IMR-90 (cell line): ENCODE measurements at places on chromosomes 3 and 15.

GRCh38 chr3:95277613-95278012 is 1214.8 kb downstream of the NSUN3 start:
- no peak for DNase-seq

DNA sequence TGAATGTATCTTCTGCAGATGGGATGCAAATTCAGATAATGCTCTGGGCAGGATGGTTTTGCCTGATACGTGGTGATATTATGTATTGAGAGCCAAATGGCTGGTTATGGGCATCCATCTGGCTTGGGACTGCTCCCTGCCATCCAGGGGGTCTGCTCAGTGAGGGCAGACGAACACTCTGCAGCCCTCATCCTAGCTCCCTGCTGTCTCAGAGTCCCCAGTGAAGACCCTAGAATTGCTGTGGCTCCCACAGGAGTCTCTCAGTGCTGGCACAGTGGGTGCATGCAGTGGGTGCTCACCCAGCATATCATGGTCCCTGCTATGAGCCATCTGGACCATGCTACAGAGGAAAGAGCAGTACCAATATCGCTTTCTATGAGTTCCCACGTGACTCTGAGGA is 10.3 kb downstream of the CX3CR1 start:
- DNase-seq: no peak

DNA sequence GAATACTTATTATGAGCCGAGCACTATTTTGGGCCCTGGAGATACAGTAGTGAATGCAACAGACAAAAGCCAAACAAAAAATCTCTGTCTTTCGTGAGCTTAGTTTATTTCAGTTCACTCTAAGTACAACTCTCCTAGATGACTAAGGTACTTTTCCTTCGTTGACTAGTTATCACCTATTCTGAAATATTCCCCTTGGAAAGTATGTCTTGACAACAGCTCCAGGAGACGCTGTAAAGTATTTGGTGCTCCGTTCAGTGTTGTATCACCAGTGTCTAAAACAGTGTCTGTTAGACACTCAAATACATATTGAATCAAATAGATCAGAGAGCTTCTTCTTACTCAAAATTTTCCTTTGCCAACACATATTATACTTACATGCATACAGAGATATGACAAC is 119.6 kb downstream of the TFDP2 start:
- DNase-seq: no peak

DNA sequence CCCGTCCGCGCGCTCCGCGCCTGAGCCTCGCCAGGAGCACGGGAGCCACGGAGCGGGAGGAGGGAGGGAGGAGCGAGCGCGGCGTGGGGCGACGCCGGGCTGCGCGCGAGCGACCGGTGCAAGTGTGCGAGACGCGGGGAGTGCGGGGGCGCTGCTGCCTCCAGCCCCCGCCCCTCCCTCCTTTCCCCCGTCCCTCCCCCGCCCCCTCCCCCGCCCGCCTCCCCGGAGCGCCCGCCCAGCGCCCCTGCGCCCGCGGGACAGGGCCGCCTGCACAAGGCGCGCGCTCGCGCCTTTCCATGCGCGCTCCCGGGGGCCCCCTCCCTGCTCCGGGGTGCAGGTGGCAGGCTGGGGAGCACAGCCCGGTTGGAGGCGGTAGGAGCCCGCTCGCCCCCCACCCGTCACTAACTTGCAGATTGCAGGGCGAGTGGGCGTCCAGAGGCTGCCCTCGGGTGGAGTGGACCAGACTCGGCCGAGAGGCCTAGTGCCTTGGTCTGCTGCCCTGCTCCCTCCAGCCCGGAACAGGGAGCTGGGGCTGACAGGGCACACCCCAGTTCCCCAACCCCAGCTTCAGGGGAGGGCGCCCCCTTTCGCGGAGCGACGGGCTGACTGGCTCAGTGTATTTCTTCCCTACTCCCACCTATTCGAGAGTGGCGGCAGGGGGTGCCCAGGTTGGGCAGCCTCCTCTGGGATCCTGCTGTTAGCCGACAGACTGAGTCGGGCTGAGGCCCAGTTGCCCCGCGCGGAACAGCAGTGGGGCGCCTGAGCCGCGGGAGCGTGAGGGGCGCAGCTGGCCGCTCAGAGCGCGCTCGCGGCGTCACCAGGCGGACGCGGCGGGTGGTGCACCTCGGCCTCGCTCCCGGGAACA is at the start of gene WNT7A:
Gene WNT7A (minus strand): TSS at position 126 of the 865 bp plus-strand sequence. CDS start 255 bp downstream, outside the sequence.
- DNase-seq: no peak

- no peak for DNase-seq
Measured at GRCh38 chr3:184022323-184022722, 4.6 kb upstream of the ABCC5 start.

GRCh38 chr15:56798639-56799038 is 65.3 kb upstream of the ZNF280D start:
- DNase-seq: peak; percentile 10

GRCh38 chr3:48694610-48695392 is 9.1 kb upstream of the NCKIPSD start:
- DNase-seq: peak; percentile 85

- no peak for DNase-seq
Measured at GRCh38 chr15:62835351-62835750, 207.2 kb upstream of the TPM1 start.

GRCh38 chr3:49786357-49787181 is at the start of gene IP6K1:
Gene IP6K1 (minus strand): TSS chr3:49786542. CDS start chr3:49748040, 38,502 bp downstream.
- DNase-seq: peak; percentile 100

GRCh38 chr3:120498556-120499346 is 48.0 kb upstream of the FSTL1 start:
- DNase-seq: peak; percentile 99

DNA sequence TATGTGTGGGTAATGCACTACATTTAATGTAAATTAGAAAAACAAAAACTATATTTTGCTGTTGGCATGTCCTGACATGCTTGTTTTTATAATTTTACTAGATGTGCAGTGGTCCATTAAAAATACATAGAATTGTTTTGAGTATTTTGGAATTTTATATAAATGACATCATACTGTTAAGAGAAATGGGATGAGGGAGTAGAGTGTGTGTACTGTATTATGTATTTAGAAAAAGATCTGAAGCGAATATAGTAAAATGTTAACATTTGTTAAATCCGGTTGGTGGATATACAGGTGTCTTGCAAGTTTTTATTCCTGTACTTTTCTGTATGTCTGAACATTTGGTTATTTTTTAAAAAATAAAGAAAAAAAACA is 288.4 kb upstream of the SATB1 start:
- no peak for DNase-seq

DNA sequence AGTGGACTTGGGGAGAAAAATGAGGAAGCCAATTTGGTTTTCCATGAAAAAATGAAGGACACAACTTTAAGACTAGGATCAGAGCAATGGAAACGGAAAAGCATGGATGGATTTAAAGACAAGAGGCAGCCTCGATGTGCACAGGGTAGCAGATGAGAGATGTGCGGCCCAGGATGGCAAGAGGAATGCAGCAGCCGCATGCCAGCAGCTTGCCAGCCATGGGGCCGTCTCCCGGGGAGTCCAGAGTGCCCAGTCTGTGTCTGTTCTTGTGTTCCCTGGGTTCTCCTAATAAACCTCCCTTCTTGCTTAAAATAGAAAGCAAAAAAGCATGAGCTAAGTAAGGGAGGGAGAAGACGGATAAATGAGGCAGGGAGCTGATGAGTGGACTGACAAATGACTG is 68.0 kb upstream of the IQSEC1 start:
- no peak for DNase-seq

- DNase-seq: no peak
Measured at GRCh38 chr15:33244471-33244870, 50.0 kb upstream of the FMN1 start.

GRCh38 chr3:141940194-141940776 is 63.8 kb downstream of the ATP1B3 start:
- DNase-seq: peak; percentile 68

GRCh38 chr15:75195766-75196241 is 5.9 kb upstream of the C15orf39 start:
- no peak for DNase-seq

DNA sequence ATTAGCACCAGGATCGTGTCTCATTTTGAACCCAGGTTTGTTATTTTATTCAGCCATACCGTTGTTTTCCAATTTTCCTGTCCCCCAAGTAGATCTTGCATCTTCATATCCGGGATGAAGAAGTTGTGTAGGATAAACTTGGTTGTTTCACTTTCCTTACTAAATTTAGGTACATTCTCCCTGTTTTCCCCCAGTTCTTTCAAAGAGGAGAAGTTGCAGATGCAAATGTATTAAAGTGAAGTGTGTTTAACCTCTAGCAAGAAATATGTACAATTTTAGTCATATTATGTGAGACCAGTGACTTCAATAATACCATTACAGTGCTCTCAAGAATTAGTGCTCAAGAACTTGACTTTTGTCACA is 1.3 kb downstream of the ATXN7 start:
- DNase-seq: no peak

GRCh38 chr3:192727032-192727847 is at the start of gene FGF12:
Gene FGF12 (minus strand): TSS chr3:192727541.
- peak; percentile 0 for DNase-seq

- peak; percentile 15 for DNase-seq
Measured at GRCh38 chr15:38733331-38733730, 168.7 kb upstream of the RASGRP1 start.

GRCh38 chr3:55075846-55076245 is 148.0 kb upstream of the LRTM1 start:
- peak; percentile 67 for DNase-seq

DNA sequence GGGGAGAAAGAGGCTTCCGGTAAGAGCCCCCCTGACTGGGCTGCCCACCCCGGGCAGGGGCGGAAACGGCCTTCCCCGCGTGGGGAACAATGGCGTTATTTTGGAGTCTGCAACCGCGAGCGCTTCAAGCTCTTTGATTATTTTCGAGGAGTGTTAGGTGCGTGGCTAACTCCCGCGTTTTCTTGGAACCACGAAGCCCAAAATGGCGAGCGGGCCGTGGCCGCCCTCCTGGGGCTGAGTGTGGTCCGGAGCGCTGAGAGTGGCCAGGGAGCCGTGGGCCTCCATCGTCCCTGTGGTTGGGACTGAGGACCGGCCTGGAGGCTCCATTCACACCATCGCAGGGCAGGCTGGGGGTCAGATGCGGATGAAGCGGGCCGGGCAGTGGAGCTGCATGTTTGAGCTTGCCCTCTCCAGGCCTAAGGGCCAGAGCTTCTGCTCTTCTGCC is 44.6 kb upstream of the POLG start:
- DNase-seq: no peak

DNA sequence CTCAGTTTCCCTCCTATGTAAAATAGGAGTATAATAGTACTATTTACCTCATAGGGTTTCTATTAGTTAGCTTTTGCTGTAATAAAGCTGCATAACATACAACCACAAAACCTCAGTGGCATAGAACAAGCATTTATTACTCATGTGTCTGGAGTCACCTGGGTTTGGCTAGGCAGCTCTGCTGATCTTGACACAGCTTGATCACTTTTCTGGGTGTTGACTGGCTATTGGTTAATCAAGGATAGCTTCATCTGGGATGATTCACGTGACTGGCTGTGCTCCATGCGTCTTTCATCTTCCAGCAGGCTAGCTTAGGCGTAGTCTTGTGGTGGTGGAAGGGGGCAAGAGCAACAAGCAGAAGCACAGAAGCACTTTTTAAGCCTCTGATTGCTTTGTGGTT is 112.6 kb downstream of the SQOR start:
- DNase-seq: no peak

- no peak for DNase-seq
Measured at GRCh38 chr3:69273896-69274295, 112.0 kb downstream of the FRMD4B start.

DNA sequence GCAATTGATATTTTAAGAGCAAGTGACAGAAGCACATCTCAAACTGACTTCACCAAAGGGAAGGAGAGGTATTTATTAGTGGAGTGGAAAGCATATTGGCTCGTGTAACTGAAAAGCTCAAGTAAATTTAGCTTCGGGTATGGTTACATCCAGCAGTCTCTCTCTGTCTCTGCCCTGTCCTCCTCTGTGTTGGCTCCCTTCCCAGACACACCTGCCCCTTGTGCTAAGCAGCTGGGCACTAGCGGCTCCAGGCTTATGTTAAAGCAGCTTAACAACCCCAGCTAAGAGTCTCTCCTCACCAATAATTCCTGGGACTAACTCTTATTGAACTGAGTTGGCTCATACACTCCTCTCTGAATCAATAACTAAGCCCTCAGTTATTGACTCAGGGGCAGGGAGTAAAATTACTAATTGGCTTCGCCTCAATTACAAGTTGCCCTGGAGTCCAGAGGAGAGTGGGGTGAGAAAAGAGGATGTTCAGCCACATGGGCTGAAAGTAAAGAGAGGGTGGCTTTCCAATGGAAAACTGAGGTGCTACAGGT is 12.8 kb upstream of the SH3BP5 start:
- DNase-seq: no peak

- DNase-seq: no peak
Measured at GRCh38 chr3:167146911-167147310, 233.2 kb downstream of the ZBBX start.

- DNase-seq: peak; percentile 69
Measured at GRCh38 chr3:60365360-60365759, 885.9 kb downstream of the FHIT start.

- DNase-seq: no peak
Measured at GRCh38 chr15:59762558-59762957, 73.4 kb upstream of the BNIP2 start.

DNA sequence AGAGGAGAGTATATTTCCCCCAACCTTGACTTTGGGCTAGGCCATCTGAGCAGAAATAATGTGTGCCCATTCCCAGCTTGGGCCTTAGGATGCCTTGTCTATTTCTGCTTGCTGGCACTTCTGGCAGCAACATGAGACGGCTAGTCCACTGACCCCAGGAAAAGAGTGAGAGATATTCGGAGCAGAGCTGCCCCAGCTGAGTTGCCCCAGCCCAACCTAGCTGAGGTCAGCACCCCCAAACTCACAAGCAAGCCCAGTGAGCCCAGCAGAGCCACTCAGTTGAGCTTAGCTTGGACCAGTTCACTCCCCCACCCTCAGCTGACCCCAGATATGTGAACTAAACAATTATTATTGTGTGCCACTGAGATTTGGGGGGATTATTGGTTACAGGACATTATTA is 20.2 kb downstream of the ITGA11 start:
- no peak for DNase-seq

DNA sequence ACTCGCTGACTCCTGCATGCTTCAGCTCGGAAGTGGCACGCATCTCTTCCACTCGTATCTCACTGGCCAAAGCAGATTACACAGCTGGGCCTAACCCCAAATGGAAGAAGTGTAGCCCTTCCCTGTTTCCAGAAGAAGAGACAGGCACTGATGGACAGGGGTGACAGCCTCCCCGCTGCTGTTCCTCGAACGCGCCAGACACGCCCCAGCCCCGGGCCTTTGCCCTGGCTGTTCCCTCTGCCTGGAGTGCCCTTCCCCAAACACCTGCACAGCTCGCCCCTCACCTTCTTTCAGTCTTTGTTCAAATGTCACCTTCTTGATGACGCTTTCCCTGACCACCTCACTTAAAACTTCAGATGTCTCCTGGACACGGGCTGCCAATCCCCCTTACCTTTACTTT is 26.0 kb upstream of the CYP11A1 start:
- DNase-seq: no peak

- peak; percentile 71 for DNase-seq
Measured at GRCh38 chr3:197029511-197030167, at the start of gene MELTF. Gene MELTF (minus strand): TSS chr3:197029817. CDS start chr3:197029702, 115 bp downstream.

- DNase-seq: peak; percentile 78
Measured at GRCh38 chr3:16388850-16389441, 123.9 kb downstream of the OXNAD1 start.

DNA sequence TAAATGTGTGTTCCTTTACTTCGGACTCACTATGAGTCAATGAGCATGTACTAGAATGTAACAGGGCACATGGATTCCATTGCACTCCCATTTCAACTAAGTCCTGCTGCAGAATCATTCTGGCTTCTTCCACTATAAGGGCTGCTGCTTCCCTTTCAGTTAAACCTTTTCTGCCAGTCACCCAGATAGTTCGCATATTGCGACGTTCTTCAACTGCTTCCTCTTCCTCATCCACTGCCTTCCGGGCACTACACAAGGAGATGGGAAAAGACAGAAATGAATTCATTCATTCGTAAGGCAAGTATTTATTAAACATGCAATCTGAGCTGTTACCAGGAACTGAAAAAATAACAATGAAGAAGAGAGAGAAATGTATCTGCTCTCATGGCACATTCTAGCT is 55.6 kb downstream of the POLQ start:
- no peak for DNase-seq
